ENCODE measurements at places on chromosomes 7 and 10. TPM values are rescaled to one million over a fixed set of nuclear protein-coding genes. Genes with fewer than 3 reads are reported as not detected.
A peak's percentile ranks its signal among the peaks of the same experiment; 100 is the strongest.

DNA sequence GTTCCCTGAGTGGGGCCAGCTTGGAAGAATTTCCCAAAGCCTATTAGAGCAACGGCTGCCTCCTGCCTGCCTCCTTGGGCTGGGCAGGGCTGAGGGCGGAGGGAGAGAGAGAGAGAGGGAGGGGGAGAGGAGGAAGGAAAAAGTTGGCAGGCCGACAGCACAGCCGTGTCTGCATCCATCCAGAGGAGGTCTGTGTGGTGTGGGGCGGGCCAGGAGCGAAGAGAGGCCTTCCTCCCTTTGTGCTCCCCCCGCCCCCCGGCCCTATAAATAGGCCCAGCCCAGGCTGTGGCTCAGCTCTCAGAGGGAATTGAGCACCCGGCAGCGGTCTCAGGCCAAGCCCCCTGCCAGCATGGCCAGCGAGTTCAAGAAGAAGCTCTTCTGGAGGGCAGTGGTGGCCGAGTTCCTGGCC, at the start of gene AQP1:
Gene AQP1 (plus strand): TSS at position 293 of the 409 bp plus-strand sequence. CDS start 57 bp downstream, at position 350.
- H3K27ac ChIP-seq: no peak within 1 kb of the TSS
- no peaks in the 10 kb centered on the region for H3K27me3 ChIP-seq
- H3K4me1 ChIP-seq: peaks cover 7% of the 10 kb centered on the region
- no peaks in the 10 kb centered on the region for H3K36me3 ChIP-seq
- DNase-seq: no peak

DNA sequence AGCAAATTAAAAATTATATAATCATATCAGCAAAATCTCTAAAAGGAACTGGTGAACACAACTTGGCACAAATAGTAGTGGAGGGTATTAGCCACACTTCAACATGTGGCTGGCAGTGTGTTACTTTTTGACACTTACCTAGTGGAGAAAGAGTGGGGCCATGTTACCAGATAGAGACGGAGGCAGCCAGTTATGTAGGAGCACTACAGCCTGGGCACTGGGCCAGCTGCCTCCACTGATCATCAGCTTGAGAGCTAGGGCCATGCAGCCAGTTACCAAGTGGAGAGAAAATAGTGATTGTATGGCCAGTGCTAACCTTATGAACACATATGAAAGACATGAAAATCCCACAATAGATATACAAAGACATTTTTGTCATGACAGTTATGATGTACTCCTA, 243.1 kb downstream of the CTNNA3 start:
- no peaks in the 10 kb centered on the region for H3K27me3 ChIP-seq
- peaks cover 3% of the 10 kb centered on the region for H3K36me3 ChIP-seq
- H3K27ac ChIP-seq: no peak overlapping the region
- no peak overlapping the region for H3K4me3 ChIP-seq

C7orf57 gene
- not detected for total RNA-seq

- H3K4me1 ChIP-seq: peaks cover 33% of the 10 kb centered on the region
- no peaks in the 10 kb centered on the region for H3K27me3 ChIP-seq
- no peaks in the 10 kb centered on the region for H3K36me3 ChIP-seq
- H3K27ac ChIP-seq: no peak overlapping the region
- no peak for DNase-seq
- H3K4me3 ChIP-seq: no peak overlapping the region
Observed at GRCh38 chr7:77352665-77353406, 63.3 kb downstream of the GSAP start.

SMKR1 gene
- total RNA-seq: 2.5 TPM

- H3K4me3 ChIP-seq: peak overlapping the region; percentile 25
- H3K27ac ChIP-seq: no peak overlapping the region
- H3K4me1 ChIP-seq: peaks cover 92% of the 10 kb centered on the region
- H3K36me3 ChIP-seq: peaks cover 4% of the 10 kb centered on the region
Observed at GRCh38 chr7:42224391-42225003, 12.5 kb downstream of the GLI3 start.

GRCh38 chr7:44158096-44158872, 17.2 kb upstream of the MYL7 start:
- no peak overlapping the region for H3K27ac ChIP-seq
- no peak overlapping the region for H3K4me3 ChIP-seq
- no peaks in the 10 kb centered on the region for H3K27me3 ChIP-seq
- no peaks in the 10 kb centered on the region for H3K4me1 ChIP-seq

CXCL12 gene
- 3.6 TPM for total RNA-seq
